ENCODE measurements at places on chromosomes 2 and 18.

GRCh38 chr2:86434290-86434689 lies 6.9 kb upstream of the KDM3A start:
- H3K4me3 ChIP-seq = no peak overlapping the region
- no peaks in the 10 kb centered on the region for H3K36me3 ChIP-seq
- H3K4me1 ChIP-seq = no peaks in the 10 kb centered on the region
- no peak for DNase-seq
- H3K27ac ChIP-seq = no peak overlapping the region
- no peaks in the 10 kb centered on the region for H3K27me3 ChIP-seq

- H3K4me3 ChIP-seq = no peak overlapping the region
- DNase-seq = no peak
- H3K4me1 ChIP-seq = no peaks in the 10 kb centered on the region
- H3K27ac ChIP-seq = no peak overlapping the region
- H3K27me3 ChIP-seq = no peaks in the 10 kb centered on the region
- H3K36me3 ChIP-seq = peaks cover 18% of the 10 kb centered on the region
Observed at GRCh38 chr18:27959101-27959500, 217.8 kb downstream of the CDH2 start.

GRCh38 chr2:130156624-130157004 lies 11.7 kb upstream of the CCDC74B start:
- H3K27ac ChIP-seq = no peak overlapping the region
- peaks cover 14% of the 10 kb centered on the region for H3K4me1 ChIP-seq
- no peak overlapping the region for H3K4me3 ChIP-seq
- peaks cover 16% of the 10 kb centered on the region for H3K36me3 ChIP-seq

- no peak overlapping the region for H3K27ac ChIP-seq
- H3K4me3 ChIP-seq = no peak overlapping the region
- H3K4me1 ChIP-seq = no peaks in the 10 kb centered on the region
Observed at GRCh38 chr2:134289225-134289624, 35.4 kb downstream of the MGAT5 start.

DNA sequence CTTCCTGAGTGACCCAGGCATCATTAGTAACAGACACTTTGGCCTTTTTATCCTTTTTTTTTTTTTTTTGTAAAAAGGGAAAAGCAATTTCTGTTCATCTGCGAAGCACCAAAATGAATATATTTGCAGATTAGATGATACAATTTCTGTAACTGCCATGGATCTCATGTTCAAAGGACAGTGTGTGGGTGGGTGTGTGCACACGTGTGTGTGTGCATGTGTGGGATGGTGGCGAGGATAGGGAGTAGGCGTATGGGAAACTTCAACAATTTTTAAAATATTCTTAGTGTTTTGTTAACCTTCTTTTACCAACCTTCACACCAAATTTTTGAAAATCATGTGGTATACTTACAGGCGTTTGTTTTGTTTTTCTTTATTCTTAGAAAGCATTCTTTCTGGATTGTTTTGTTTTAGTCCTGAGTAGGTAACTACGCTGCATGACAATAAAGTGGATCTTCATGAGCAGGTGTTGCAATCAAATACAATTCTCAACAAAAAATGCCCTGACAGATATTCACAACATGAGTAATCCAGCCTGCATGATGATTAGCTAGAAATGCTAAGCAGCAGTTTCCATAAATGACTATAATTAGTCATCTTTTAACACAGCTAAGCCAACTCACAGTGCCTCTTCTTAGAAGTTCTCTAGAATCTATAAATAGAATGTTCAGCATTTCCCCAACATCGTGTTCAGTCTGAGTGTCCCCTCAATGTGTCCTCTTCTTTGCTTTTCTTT lies 53.5 kb upstream of the RMDN2 start:
- DNase-seq = peak; percentile 91
- no peaks in the 10 kb centered on the region for H3K36me3 ChIP-seq
- no peak overlapping the region for H3K4me3 ChIP-seq

DNA sequence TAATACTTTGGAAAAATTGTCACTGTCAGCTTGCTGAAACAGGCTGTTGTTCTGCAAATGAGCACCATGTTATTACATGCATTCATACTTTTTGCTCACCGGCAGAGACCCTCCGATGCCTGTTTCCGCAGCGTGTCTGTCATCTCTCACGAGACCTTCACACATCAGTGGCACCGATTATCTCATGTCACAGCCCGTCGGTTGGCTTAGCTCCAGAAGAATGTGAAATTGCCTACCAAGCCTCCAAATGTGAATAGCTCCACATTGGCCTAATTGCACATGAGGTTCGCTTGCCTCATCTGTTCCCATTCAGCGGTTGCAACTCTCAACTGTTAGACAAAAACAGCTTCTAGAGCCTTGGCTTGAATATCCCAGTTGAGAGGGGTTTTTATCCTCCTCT lies 233.0 kb downstream of the ACTR3 start:
- H3K4me3 ChIP-seq = no peak overlapping the region
- H3K27me3 ChIP-seq = no peaks in the 10 kb centered on the region
- H3K27ac ChIP-seq = no peak overlapping the region
- no peaks in the 10 kb centered on the region for H3K4me1 ChIP-seq
- no peak for DNase-seq

DNA sequence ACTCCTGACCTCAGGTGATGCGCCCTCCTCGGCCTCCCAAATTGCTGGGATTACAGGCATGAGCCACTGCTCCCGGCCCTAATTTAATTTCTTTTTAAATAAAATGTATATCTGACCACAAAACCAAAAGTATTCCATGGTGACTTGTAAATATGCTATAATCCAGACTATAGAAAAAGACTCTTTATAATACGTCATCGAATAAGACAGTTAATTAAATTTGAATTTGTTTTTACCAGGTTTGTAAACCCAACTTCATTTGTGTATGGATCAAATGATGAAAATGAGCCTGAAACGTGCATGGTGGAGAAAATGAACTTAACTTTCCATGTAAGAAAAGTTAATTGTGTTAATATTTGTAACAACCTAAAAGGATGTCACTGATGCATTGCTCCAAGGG lies 69.9 kb downstream of the ITGA4 start:
- no peaks in the 10 kb centered on the region for H3K36me3 ChIP-seq
- H3K4me3 ChIP-seq = no peak overlapping the region
- no peaks in the 10 kb centered on the region for H3K4me1 ChIP-seq
- no peak for DNase-seq

DNA sequence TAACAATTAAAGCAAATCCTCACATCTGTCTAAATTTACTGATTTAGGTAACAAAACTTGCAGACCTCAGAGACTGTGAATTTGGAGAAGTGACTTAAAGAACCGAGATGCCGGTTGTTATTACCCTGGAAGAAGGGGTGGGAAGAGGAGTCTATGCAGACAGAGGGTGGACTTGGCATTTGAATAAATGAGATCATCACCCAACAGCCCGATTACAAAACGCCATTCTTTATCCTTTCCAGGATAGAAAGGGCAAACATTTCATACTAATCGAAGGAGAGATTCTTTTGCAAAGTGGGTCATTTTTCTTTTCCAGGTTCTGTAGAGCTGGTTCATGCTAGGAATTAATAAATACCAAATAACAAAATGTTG lies 73.1 kb upstream of the TPO start:
- H3K27me3 ChIP-seq = no peaks in the 10 kb centered on the region
- H3K36me3 ChIP-seq = no peaks in the 10 kb centered on the region
- DNase-seq = no peak

GRCh38 chr2:181937473-181937872 lies 45.9 kb downstream of the ITPRID2 start:
- no peaks in the 10 kb centered on the region for H3K27me3 ChIP-seq
- H3K36me3 ChIP-seq = no peaks in the 10 kb centered on the region
- peak; percentile 45 for DNase-seq
- no peak overlapping the region for H3K27ac ChIP-seq
- peaks cover 1% of the 10 kb centered on the region for H3K4me1 ChIP-seq

DNA sequence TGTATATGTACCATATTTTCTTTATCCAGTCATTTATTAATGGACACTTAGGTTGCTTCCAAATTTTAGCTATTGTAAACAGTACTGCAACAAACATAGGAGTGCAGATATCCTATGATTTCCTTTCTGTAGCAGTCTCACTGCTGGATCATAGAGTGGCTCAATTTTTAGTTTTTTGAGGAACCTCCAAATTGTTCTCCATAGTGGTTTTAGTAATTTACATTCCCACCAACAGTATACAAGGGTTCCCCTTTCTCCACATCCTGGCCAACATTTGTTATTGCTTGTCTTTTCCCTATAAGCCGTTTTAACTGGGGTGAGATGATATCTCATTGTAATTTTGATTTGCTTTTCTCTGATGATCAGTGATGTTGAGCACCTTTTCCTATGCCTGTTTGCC lies 114.3 kb downstream of the TMEM17 start:
- H3K4me3 ChIP-seq = no peak overlapping the region
- no peak overlapping the region for H3K27ac ChIP-seq
- no peaks in the 10 kb centered on the region for H3K27me3 ChIP-seq
- no peaks in the 10 kb centered on the region for H3K4me1 ChIP-seq
- DNase-seq = no peak

- no peak overlapping the region for H3K4me3 ChIP-seq
- DNase-seq = peak; percentile 41
- H3K27me3 ChIP-seq = no peaks in the 10 kb centered on the region
- H3K27ac ChIP-seq = no peak overlapping the region
- no peaks in the 10 kb centered on the region for H3K4me1 ChIP-seq
- H3K36me3 ChIP-seq = no peaks in the 10 kb centered on the region
Observed at GRCh38 chr2:5365871-5366461, 326.2 kb upstream of the SOX11 start.

- no peak overlapping the region for H3K27ac ChIP-seq
- H3K4me3 ChIP-seq = no peak overlapping the region
- DNase-seq = no peak
- H3K36me3 ChIP-seq = no peaks in the 10 kb centered on the region
- no peaks in the 10 kb centered on the region for H3K27me3 ChIP-seq
Observed at GRCh38 chr18:43606795-43607194, 329.5 kb upstream of the SYT4 start.

GRCh38 chr18:46338766-46339165 lies 234.6 kb downstream of the HAUS1 start:
- no peak overlapping the region for H3K27ac ChIP-seq
- DNase-seq = no peak
- H3K4me1 ChIP-seq = peaks cover 17% of the 10 kb centered on the region
- H3K27me3 ChIP-seq = peaks cover 3% of the 10 kb centered on the region
- H3K36me3 ChIP-seq = no peaks in the 10 kb centered on the region
- H3K4me3 ChIP-seq = no peak overlapping the region

DNA sequence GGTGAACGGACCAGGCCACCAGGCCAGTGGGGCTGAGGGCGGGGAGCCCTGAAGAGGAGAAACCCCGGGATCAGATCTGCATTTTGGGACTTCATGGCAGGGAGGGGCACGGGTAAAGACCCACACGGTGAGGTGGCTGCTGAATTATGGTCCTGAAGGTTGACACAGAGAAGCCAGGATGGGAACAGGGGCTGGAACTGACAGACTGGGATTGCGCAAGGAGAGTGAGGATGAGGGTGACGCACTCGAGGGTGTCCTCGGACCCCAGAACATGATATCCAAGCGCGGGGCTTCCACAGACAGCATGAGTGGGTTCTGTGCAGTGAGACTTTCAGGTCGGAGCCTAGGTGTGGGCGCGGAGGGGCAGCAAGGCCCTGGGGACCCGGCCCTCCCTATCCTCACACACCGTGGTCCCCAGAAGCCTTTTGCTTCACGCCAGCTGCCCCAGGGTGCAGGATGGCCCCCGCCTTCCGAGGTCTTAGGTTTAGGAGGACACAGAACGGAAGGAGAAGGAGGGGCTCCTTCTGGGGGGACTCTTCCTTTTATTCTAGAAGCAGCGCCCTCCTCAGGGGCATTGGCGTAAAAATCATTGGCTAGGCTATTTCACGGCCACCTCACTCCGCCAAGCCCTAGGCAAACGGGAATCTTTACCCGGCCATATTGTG lies 416.8 kb upstream of the HS6ST1 start:
- no peak for DNase-seq
- H3K36me3 ChIP-seq = no peaks in the 10 kb centered on the region
- H3K4me1 ChIP-seq = peaks cover 21% of the 10 kb centered on the region
- no peak overlapping the region for H3K27ac ChIP-seq
- peaks cover 17% of the 10 kb centered on the region for H3K27me3 ChIP-seq

DNA sequence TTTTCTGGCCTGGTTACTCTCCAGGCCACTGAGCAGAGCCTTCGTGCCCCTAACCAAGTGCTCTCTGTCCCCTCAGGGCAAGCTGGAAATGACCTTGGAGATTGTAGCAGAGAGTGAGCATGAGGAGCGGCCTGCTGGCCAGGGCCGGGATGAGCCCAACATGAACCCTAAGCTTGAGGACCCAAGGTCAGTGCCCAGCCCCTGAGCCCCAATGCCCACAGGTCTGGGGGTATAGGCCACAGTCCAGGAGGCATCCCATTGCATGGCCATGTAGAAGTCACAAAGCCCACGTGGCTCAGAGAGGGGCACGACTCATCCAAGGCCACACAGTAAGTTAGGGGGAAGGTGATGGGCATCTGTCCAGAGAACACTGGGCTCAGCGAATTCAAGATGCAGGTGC lies 227.6 kb downstream of the DYSF start:
- peaks cover 61% of the 10 kb centered on the region for H3K36me3 ChIP-seq
- no peak overlapping the region for H3K4me3 ChIP-seq
- DNase-seq = no peak
- H3K27me3 ChIP-seq = no peaks in the 10 kb centered on the region
- no peak overlapping the region for H3K27ac ChIP-seq
- H3K4me1 ChIP-seq = peaks cover 9% of the 10 kb centered on the region

DNA sequence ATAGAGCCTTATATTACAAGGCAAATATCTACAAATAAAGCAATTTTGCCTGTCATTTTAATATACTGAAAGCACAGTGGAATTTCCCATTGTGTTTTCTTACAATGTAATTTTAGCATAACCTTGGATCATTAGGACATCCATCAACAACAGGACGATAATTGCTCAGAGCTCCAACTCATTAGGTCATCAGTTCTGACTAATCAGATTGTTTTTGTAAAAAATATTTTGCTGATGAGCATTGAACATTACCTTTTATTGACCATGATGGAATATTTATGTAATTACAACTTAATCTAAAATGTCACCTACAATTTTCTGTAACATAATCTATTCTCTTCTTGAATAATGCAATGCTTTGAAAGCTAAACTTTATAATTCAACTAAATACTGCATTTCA lies 215.3 kb upstream of the DSEL start:
- H3K27ac ChIP-seq = no peak overlapping the region
- no peaks in the 10 kb centered on the region for H3K27me3 ChIP-seq
- H3K4me3 ChIP-seq = no peak overlapping the region
- DNase-seq = peak; percentile 7
- no peaks in the 10 kb centered on the region for H3K4me1 ChIP-seq

- H3K36me3 ChIP-seq = no peaks in the 10 kb centered on the region
- H3K4me1 ChIP-seq = no peaks in the 10 kb centered on the region
- H3K27ac ChIP-seq = no peak overlapping the region
Observed at GRCh38 chr2:122389694-122390093, 634.2 kb downstream of the TSN start.

DNA sequence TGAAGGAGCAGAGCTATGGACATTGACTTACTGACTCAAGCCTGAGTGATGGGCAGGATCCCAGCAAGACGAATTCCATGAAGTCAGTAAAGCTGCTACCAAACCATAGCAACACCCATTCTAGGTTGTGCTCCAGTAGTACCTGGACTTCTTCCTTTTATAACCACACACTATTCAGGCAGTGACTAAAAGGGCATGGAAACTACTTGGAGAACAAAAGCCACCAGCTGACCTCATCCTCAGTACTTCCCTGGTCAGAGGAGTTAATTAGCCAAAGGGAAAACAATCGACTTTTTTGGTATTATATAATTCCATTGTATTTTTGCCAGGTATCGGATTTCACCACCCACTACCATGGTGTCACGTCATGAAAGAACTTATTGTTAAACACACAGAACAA lies 237.1 kb downstream of the TTC32 start:
- no peaks in the 10 kb centered on the region for H3K36me3 ChIP-seq
- H3K27ac ChIP-seq = no peak overlapping the region
- H3K4me1 ChIP-seq = peaks cover 5% of the 10 kb centered on the region
- no peaks in the 10 kb centered on the region for H3K27me3 ChIP-seq
- no peak overlapping the region for H3K4me3 ChIP-seq

GRCh38 chr18:55265130-55265675 lies 305.9 kb upstream of the CCDC68 start:
- H3K27ac ChIP-seq = no peak overlapping the region
- no peaks in the 10 kb centered on the region for H3K27me3 ChIP-seq
- no peaks in the 10 kb centered on the region for H3K4me1 ChIP-seq
- H3K4me3 ChIP-seq = no peak overlapping the region
